ENCODE measurements at places on chromosomes 11 and 22. TPM values are rescaled to one million over a fixed set of nuclear protein-coding genes. Genes with fewer than 3 reads are reported as not detected.
A peak's percentile ranks its signal among the peaks of the same experiment; 100 is the strongest.

SEC14L2 gene
- 11.6 TPM for total RNA-seq

DNA sequence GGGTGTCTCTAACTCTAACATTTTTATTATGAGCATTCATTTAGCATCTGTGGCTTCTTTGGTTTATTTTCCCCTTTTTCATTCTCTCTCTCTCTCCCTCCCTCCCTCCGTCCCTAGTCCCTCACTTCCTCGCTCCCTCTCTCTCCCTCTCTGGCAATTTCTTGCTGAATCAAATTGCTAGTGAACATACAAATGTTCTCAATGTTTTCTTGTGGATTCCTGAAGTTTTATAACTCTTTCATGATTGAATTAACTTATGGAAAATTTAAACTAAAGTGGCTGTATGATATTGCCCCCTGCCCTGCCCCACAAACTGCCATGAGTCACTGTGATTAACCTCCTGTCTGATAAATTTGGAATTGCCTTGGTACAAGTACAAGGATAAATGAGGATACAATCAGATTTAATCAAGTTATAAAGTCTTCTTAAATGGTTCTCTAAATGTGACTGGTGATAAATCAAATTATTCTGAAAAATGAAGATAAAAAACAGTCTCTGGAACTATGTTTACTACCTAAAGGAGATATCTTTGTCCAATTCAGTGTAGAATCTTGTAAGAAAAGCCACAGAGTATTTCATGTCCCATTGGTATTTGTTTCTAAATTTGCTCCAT, 143.0 kb upstream of the PDGFD start:
- no peaks in the 10 kb centered on the region for H3K36me3 ChIP-seq
- H3K4me3 ChIP-seq: no peak overlapping the region
- H3K27me3 ChIP-seq: no peaks in the 10 kb centered on the region
- no peak for DNase-seq
- peaks cover 7% of the 10 kb centered on the region for H3K4me1 ChIP-seq

DNA sequence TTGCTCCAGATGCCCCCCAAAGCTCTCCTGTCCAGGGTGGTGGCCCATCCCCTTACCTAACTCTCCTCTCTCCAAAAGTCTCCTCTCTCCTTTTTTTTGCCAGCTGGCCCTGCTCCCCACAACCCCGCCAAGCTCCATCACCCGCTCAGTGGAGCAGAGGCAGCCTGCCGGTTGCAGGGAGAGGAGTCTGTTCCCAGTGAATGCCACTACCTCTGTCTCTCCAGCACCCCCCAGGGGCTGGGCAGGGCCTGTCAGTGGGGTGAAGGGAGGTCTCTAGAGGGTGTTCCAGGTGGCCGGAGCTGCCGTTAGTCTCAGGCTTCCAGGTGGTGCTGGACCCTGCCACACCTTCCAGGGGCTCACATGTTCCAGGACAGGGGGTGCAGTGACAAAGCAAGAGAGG, 387.0 kb downstream of the CTTN start:
- H3K27ac ChIP-seq: peak overlapping the region; percentile 50
- no peaks in the 10 kb centered on the region for H3K27me3 ChIP-seq
- no peaks in the 10 kb centered on the region for H3K4me1 ChIP-seq
- no peak overlapping the region for H3K4me3 ChIP-seq

GRCh38 chr22:30182815-30183214, 63.7 kb downstream of the LIF start:
- no peaks in the 10 kb centered on the region for H3K27me3 ChIP-seq
- no peaks in the 10 kb centered on the region for H3K36me3 ChIP-seq
- H3K4me3 ChIP-seq: no peak overlapping the region
- peaks cover 6% of the 10 kb centered on the region for H3K4me1 ChIP-seq

DNA sequence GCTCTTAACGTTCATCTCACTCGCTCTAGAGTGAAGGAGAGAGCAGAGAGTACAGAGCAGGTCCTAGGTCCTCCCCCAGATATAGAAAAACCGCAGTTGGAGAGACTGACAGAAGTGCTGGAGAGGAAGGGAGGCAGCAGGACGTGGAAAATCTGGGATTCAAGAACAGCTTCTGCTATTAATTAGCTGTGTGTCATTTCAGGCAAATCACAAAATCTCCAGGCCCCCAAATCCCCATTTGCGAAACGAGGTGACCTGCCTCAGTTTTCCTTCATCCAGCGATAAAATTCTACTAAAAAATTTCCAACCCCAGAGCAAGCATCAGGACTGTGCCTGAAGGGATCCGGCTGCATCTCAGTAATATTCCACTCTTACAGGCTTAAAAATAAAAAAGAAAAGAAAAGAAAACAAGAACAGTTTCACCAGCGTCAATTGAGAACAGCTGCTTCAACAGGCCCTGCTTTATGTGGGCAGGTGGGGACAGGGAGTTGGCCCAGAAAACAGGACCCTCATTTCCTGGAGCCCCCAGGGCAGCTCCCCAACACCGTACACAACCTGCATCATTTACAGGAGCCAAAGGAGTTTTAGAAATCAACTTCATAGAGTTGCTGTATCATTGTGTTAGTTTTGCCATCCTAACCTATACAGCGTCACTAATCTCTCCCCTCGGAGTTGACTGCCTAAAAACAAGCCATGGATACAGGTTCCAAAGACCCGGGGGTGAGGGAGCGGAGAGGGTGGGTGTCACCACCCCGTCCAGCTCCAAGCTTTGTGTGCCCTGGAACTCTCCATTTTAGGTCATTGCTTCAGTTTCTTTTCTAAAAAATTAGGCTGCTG, 2.3 kb upstream of the MALAT1 start:
- peak overlapping the region; percentile 92 for H3K27ac ChIP-seq
- no peak overlapping the region for H3K4me3 ChIP-seq
- no peak for DNase-seq
- peaks cover 7% of the 10 kb centered on the region for H3K27me3 ChIP-seq

Data from neural crest cell (in vitro differentiated cells).